ENCODE measurements at places on chromosomes 3 and 15. TPM values are rescaled to one million over a fixed set of nuclear protein-coding genes. Genes with fewer than 3 reads are reported as not detected.

DNA sequence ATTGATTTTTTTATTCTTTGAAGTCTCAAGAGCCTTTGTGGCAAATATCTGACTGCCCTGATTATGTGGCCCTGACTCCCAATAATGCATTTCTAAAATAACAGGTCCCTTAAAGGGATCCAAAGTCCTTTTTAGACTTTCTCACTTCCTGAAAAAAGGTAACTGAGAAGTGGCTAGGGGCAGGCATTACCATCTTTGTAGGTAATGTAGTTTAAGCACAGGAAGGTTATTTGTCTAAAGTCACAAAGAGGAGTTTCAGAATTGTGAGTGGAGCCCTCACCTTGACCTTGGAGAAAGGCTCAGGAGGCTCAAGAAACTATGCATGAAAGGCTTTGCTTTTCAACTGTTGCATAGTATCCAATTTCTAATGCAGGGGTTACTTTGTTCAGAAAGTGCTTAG, 142.9 kb upstream of the MRPL3 start:
- no peak for DNase-seq

GRCh38 chr3:13072600-13073325, 466 bp downstream of the IQSEC1 start:
- no peak for DNase-seq

- DNase-seq: no peak
Measured at GRCh38 chr3:18512007-18512406, 86.9 kb upstream of the SATB1 start.

- no peak for DNase-seq
Measured at GRCh38 chr3:61807865-61808276, 246.5 kb downstream of the PTPRG start.

The IL12A gene
- total RNA-seq: 1.5 TPM

GRCh38 chr15:79962178-79962577, 8.8 kb downstream of the BCL2A1 start:
- DNase-seq: no peak

The CA12 gene
- total RNA-seq: not detected

The CBLB gene
- total RNA-seq: 70.8 TPM

The ANKRD34C gene
- not detected for total RNA-seq

GRCh38 chr3:158747417-158747816, 15.2 kb upstream of the RARRES1 start:
- DNase-seq: no peak

GRCh38 chr3:100637197-100637631, 27.8 kb downstream of the ADGRG7 start:
- DNase-seq: no peak

GRCh38 chr3:115658032-115658336, 34.7 kb downstream of the GAP43 start:
- DNase-seq: no peak

The CHST14 gene
- 14.7 TPM for total RNA-seq

The RYR3 gene
- not detected for total RNA-seq

DNA sequence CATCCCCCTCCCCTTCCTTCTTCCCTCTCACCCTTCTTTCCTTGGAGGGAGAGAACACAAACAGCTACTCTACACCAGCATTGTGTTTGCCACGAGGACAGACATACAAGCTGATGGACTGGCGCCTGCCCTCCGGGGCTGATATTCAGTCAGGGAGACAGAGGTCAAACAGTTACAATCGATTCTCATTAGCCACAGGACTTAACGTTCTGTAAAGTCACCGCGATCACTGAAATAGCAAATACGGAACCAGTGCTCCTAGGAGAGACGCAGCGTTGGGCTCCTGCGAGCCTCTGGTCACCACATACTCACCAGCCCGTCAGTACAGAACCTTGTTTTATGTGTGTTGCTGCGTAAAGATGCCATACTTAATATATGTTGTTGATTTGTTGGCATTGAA, 108.8 kb downstream of the LRRK1 start:
- no peak for DNase-seq

The DPH3 gene
- total RNA-seq: 25.7 TPM

The XCR1 gene
- total RNA-seq: not detected

DNA sequence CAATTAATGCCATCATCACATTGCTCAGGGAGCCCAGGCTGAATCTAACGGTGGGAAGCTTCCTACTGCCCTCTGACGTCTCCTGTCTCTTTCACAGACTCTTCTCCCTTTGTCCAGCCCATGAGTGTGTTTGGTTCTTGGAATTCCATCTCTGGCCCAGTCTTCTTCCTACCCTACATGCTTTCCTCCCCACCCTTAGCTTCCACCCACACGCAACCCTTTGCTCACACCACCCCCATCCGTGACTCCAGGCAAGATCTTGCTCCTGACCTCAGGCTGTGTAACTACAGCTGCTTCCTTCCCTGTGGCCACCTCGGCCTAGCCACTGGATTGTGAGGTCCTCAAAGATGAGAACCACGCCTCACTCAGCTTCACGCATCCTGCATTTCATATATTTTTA, 72.3 kb upstream of the THBS1 start:
- DNase-seq: no peak

The IL5RA gene
- total RNA-seq: not detected

The CCRL2 gene
- 6.2 TPM for total RNA-seq

- no peak for DNase-seq
Measured at GRCh38 chr3:101631098-101631796, 45.7 kb downstream of the ZBTB11 start.

The MME gene
- total RNA-seq: not detected

The GPR171 gene
- total RNA-seq: 66.1 TPM

The ARNT2 gene
- not detected for total RNA-seq

- no peak for DNase-seq
Measured at GRCh38 chr3:167723025-167723512, 11.6 kb downstream of the PDCD10 start.

The CHST13 gene
- total RNA-seq: 0.98 TPM

- no peak for DNase-seq
Measured at GRCh38 chr3:161567577-161568361, 71.2 kb downstream of the OTOL1 start.

The ERC2 gene
- 0.33 TPM for total RNA-seq

GRCh38 chr3:6806991-6807390, 53.9 kb upstream of the GRM7 start:
- no peak for DNase-seq

GRCh38 chr3:37989821-37990480, 635 bp upstream of the VILL start:
- DNase-seq: no peak

DNA sequence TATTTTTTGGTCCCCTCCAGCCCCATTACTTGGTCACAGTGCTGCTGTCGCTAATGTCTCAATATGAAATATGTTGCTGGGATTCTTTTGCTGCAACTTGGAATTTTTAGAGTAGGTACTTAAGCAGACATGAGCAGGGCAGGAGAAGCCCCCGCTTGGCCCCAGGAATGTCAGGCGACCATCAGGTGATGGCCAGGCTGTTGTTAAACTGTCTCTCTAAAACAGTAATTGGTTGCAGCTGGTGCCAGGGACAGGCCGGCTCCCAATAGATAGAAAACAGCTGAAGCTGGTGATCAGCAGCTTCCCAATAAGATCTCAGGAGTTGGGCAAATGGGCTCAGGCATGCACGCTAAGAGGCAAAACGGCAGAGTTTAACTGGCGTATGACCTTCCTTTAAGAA, 329.9 kb upstream of the TBL1XR1 start:
- no peak for DNase-seq

GRCh38 chr3:178480795-178481194, 55.4 kb upstream of the KCNMB2 start:
- DNase-seq: no peak

The CD200R1 gene
- 3.7 TPM for total RNA-seq

The STARD5 gene
- total RNA-seq: 7.8 TPM

GRCh38 chr3:179450901-179451264, 387 bp downstream of the GNB4 start:
- DNase-seq: no peak

- DNase-seq: no peak
Measured at GRCh38 chr15:79826800-79827199, 70.0 kb downstream of the MTHFS start.

DNA sequence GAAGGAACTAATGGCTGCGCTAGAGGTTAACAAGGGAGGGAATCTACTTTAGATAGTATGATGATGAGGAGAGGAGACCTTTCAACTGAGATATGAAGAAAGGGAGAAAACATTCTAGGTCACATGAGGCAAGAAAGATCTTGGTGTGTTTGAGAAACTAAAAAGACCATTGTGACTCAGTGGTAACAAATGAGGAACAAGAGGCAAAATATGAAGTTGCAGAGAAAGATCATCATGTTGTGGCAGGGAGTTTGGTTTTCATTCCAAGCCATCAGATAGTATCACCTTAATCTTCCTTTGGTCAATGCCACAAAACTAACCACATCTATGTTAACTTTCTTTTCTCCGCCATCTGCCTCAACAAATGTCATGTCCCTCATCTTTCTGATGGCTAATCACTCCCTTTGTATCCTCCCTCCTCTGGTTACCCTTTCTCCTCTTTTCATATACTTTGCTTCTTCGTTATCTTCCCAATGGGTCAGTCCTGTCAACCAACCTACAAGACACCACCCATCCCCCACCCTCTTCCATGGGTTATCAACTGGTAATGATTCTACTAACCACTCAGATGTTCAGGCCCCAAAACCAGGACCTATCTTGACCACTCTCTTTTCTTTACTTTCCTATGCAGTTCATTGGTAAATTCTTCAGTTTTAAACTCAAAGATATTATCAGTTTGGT, 2.4 kb upstream of the PDCD6IP start:
- no peak for DNase-seq

The SOX14 gene
- not detected for total RNA-seq

DNA sequence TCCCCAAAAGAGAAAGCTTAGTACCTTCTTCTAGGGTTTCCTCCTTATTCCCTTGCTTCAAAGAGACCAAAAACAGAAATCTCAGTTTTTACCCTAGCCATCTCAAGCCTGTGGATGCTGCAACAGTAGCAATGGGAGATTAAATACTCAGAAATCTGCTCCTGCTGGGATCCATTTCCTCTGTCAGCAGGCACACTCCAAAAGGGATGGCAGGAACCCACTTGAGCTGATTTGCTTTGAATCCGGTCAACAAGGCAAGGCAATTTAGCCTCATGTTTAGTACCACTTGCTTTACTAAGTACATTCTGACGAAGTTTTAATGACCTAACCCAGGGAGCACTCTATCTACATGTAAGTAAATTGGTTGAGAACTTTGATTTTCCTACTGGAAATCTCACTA, 590.0 kb upstream of the ADAMTS9 start:
- no peak for DNase-seq

- DNase-seq: no peak
Measured at GRCh38 chr3:112477891-112478290, 21.4 kb downstream of the BTLA start.

The SLC12A1 gene
- not detected for total RNA-seq

All from natural killer cell treated with Interleukin-12 subunit alpha and Interleukin-12 subunit beta and Interleukin-15 and Interleukin-18, amount 100 ng/mL, for 72 hours (primary cell).